ENCODE measurements at places on chromosomes 13 and 19. TPM values are rescaled to one million over a fixed set of nuclear protein-coding genes. Genes with fewer than 3 reads are reported as not detected.

DNA sequence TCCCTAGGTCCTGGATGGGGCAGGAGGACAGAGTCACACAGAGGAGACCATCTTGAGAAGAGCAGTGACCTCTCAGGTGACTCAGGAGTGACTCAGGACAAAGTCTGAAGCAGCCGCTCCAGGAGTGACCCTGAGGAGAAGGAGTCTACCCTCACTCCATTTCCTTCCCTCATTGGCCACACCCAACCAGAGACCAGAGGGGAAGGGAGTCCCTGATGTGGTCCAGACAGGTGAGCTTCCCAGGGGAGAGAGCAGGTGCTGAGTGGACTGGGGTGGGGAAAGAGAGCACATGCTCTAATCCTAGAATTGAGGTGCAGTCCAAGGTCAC is 75.5 kb upstream of the MEDAG start:
- DNase-seq, result no peak

DNA sequence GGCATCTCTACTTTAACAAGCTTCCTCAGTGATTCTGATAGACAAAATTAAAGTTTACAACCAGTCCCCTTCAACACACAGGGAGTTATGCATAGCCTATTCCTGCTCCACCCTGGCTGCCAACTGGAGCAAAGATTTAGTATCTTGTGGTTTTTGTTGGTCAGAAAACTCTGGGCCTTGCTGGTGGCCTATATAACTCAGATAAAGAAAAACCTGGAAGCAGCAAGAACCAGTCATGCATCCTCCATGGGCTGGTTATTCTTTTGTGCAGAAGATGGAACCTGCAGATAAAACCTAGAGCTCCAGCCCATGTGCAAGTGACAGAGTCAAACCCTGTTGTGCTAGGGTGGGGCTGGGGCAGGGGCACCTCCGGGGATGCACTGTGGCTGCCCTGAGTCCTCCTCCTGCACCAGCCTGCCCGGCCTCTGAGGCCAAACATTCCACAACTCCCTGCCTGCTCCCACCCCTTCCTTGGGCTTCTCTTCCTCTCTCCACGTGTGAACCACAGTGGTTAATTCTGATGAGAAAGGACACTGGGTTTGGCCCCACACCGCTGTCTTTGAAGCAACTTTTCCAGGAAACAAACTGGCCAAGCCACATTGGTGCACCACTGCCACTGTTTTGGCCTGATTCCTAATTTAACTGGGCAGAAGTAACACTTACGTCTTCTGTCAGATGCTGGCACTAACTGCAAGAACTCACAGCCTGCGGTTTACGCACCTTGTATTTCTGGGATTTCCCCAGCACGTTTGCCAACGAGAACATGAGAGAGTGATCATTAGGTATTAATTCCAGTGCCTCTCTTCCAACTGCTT is 23.3 kb upstream of the GGACT start:
- DNase-seq, result no peak

- no peak for DNase-seq
These were observed 46.5 kb upstream of the RAP2A start for GRCh38 chr13:97387485-97387839.

- no peak for DNase-seq
These were observed at the start of gene HCST for GRCh38 chr19:35901854-35902661. Gene HCST (plus strand): TSS chr19:35902529. CDS start chr19:35902594, 65 bp downstream.

DNA sequence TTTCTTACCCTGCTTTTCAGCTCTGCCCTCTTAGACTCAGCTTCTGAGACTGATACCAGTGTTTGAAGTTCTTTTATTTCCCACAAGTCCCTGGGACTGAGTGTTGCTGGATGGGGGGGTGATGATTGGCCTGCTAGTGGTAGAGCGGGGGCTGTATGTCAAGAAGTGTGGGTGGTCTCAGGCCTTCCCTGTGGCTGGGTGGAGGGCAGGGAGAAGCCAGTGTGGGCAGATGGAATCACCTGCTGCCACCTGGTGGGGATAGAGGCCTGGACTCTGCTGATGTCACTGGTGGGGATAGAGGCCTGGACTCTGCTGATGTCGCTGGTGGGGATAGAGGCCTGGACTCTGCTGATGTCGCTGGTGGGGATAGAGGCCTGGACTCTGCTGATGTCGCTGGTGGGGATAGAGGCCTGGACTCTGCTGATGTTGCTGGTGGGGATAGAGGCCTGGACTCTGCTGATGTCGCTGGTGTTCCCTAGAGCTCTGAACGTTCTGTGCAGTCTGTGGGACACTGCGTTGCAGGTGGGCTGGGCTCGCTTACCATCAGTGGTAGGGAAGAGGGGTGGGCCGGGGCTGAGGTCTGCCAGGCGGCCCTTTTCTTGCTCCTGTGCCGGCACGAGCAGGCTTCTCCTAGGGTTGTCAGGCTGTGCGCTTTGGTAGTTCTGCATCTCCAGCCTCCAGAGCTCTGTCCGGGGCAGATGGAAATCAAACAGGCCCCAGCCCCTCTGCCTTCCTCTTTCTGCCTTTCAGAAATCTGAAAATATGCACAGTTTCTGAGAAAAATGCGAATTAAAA is 101.3 kb downstream of the ARHGEF7 start:
- no peak for DNase-seq

- DNase-seq, result no peak
These were observed 2.9 kb downstream of the SOX1 start for GRCh38 chr13:112069845-112070251.

GRCh38 chr13:40407567-40407966 is 258.9 kb downstream of the FOXO1 start:
- DNase-seq, result no peak

GRCh38 chr13:42929886-42930535 is 62.0 kb downstream of the EPSTI1 start:
- no peak for DNase-seq

DNA sequence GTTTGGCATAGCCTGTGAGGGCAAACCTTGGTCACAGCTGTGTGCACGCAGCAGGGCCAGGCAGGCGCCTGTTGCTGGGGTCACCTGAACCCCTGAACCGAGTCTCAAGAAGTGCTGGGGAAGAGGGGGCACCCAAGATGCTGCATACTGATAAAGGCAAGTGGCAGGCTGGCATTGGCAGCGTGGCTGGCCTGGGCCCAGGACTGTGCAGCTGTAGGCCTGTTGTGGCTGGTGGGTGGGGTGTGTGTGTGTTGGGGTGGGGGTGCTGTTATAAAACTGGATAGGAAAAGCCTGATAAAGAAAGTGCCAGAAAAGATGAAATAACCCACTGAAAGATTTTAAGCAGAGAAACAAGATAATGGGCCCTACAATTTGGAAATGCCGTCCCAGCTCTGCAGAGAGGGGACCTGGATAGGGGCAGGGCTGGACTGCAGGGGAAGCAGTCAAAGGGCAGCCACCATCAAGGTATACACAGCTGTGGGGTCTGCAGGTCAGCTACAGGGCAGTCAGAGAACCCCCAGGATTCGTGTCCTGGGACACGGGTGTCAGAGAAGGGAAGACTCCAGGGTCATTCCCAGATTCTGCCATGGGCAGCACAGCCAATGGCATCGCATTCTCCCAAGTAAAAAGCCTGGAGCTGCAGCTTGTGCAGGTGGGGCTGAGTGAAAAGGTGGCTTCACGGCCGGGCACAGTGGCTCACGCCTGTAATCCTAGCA is 33.2 kb downstream of the CILP2 start:
- no peak for DNase-seq

DNA sequence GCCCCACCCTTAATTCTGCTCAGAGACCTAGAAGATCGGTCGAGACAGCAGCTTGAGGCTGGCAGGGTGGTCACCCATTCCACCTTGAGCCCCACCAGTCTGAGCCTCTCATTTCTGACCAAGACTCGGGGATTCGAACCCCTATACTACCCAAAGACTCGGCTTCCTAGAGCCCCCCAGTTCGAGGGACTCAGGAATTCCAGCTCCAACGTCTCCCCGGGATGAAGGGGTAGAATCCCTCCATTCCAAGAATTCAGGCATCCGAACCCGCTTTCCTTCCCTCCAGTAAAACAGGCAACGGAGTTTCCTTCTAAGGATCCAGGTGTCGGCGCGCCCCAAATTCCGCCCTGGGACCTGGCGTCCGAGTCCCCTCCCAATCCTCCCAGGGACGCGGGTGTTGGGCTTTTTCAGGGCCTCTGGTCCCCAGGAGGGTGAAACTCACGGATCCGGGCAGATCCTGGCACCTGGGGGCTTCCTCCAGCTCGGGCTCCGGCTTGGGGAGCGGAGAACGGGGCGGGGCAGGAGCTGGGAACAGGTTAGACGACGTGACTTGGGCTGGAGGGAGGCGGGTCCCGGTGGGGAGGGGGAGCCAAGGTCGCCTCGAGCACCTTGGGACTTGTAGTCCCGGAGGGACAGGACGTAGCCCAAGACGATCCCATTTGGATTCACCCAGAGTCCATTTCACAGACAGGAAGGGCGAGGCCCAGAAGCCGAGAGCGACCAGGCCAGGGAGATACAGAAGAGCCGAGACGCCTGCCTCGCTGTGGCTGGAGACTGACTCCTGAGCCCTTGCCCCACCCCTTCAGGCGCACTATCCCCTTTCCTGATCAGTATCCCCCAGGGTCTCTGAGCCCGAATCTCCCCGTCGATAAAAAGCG is at the start of gene PPP1R13L:
PPP1R13L (minus strand) TSS at position 513 of the 878 bp plus-strand sequence. CDS start 6,751 bp downstream, outside the sequence.
- DNase-seq, result no peak

The CACNG6 gene
- 0.71 TPM for polyA plus RNA-seq

The TUBB4A gene
- polyA plus RNA-seq, result 27.8 TPM

The APOC4 gene
- polyA plus RNA-seq, result not detected

The ZNF208 gene
- polyA plus RNA-seq, result 11.7 TPM

The SIGLEC14 gene
- not detected for polyA plus RNA-seq

The CACNA1A gene
- polyA plus RNA-seq, result 1.7 TPM

The CAMSAP3 gene
- 12.3 TPM for polyA plus RNA-seq

The BICRA gene
- 8.0 TPM for polyA plus RNA-seq
